T1000 (cell line): ENCODE measurements at places on chromosomes 16 and 17.

- DNase-seq: no peak
Measured at GRCh38 chr17:48868916-48869500, 23.6 kb upstream of the ATP5MC1 start.

- DNase-seq: no peak
Measured at GRCh38 chr16:11556945-11557720, 29.6 kb downstream of the LITAF start.

GRCh38 chr16:3115561-3115960 is 3.2 kb downstream of the ZNF205 start:
- no peak for DNase-seq

DNA sequence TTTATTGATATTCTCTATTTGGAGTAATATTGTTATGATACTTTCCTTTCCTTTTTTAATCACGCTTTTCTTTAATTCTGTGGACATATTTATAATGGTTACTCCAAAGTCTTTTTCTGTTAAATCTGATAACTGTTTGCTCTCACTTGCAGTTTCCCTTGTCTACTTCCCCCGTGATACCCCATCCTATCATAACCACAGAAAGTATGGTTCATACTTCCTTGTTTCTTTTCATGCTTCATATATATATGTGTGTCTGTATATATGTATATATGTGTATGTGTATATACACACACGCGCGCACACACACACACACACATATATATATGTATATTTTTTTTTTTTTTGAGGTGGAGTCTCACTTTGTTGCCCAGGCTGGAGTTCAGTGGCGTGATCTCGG is 23.5 kb downstream of the SPECC1 start:
- DNase-seq: no peak

GRCh38 chr16:79393127-79393526 is 207.4 kb downstream of the MAF start:
- no peak for DNase-seq

GRCh38 chr16:66924527-66925321 is 611 bp downstream of the RRAD start:
- DNase-seq: no peak

- no peak for DNase-seq
Measured at GRCh38 chr16:80018466-80018865, 417.9 kb upstream of the MAF start.

DNA sequence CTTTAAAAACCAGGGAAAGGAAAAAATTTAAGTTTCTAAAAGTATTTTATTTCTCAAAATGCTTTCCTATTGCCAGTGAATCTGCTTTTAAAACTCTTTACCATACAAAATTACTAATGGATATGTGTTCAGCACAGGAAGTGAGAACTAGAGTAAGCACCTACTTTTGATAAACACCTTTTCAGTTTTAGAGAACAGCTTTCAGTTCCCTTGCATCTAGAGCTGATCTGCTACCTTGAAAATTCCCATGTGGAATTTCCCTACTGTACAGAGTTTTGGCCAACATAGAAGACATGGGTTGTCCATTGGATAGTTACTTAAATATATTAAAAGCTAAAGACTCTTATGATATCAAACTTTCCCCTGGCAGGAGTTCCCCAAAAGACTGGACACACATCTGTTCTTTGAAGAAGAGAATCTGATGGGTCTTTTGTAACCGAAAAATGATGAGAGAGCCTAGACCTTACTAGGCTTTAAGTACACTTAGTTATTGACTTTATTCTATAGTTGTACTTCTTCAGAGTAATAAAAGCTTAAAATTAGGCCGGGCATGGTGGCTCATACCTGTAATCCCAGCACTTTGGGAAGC is 112.1 kb upstream of the CNTNAP4 start:
- no peak for DNase-seq

DNA sequence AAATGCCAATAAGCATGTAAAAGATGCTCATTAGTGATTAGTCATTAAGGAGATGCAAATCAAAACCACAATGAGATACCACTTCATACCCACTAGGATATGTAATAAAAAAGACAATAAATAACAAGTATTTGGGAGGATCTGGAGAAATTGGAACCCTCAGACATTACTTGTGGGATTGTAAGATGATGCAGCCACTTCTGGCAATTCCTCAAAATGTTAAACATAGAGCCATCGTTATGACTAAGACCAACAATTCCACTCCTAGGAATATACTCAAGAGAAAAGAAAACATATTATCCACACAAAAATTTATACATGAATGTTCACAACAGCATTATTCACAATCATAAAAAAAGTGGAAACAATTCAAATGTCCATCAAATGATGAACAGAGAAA is 336.2 kb upstream of the PMFBP1 start:
- DNase-seq: no peak

GRCh38 chr17:50135316-50136095 is 5.5 kb upstream of the SAMD14 start:
- no peak for DNase-seq

- no peak for DNase-seq
Measured at GRCh38 chr17:60481604-60482003, 44.4 kb downstream of the APPBP2 start.

DNA sequence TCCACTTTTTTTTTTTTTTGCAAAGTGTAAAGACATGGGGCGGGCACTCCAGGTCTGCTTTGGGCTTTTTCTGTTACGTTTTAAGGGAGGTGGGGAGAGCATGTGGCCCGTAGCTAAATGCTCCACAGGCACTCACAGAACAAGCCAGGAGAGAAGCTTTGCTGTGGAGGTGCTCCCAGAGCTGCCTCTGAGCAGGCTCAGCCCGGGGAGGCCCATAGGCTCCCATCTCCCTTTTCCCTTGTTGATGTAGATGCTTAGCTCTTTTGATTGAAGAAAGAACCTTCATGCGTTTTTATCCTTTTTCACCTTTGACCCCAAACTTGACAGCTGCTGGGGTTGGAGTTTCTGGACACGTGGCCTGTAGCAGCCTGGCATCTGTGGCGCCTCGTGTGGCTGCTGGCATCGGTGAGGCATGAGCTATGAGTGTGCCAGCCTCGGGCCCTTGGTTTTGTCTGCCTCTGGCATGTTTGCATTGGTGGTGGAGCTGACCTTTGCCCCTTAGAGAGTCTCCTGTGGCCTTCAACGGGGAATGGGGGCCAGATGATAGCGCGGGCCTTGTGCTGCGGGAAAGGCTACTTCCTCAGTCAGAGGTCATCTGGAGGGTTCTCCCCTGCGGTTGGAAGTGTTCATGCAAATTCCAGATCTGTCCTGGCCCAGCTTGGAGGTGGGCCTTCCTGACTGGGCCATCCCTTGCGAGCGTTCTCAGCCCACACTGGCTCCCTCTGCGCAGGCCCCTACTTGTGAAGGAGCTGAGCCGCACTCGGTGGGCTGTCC is 20.0 kb upstream of the IL17C start:
- no peak for DNase-seq

- no peak for DNase-seq
Measured at GRCh38 chr16:19833176-19833575, 51.5 kb downstream of the GPRC5B start.

DNA sequence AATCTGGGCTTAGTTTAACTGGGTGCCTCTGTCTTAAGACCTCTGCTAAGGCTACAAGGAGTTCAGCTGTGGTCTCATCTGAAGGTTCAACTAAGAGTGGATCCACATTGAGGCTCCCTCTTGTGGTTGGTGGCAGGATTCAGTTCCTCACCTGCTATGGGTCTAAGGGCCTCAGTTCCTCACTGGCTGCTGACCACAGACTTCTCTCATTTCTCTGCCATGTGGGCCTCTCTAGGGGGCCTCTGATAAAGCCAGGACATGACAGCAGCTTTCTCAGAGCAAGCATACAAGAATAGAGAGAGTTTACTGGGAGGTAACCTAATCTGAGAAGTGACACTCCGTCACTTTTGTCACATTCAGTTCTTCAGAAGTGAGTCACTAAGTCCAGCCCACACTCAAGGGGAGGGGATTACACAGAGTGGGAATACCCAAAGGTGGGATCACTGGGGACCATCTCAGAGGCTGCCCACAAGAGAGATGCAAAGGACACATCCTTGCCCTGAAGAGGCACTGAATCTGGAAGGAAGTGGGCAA is 19.2 kb upstream of the ABAT start:
- no peak for DNase-seq

DNA sequence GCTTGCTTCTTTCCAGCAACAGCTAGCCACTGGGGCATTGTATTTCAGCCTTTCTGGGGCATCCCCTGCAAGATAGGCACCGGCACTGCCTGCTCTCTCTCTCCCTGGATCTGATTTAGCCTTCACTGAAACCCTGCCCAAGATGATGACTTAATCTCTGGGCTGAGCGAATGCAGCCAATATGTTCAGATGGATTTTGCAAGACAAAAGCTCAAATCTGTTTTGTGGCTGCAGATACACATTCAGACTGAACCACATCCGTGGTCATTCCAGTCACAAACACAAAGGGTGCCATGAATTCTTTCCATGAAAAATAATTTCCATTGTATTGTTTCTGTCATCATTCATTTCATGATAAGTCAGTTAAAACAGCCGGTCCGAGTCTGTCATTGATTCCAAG is 24.2 kb downstream of the SOST start:
- DNase-seq: no peak

GRCh38 chr16:19518388-19518787 is 3.5 kb downstream of the GDE1 start:
- no peak for DNase-seq

DNA sequence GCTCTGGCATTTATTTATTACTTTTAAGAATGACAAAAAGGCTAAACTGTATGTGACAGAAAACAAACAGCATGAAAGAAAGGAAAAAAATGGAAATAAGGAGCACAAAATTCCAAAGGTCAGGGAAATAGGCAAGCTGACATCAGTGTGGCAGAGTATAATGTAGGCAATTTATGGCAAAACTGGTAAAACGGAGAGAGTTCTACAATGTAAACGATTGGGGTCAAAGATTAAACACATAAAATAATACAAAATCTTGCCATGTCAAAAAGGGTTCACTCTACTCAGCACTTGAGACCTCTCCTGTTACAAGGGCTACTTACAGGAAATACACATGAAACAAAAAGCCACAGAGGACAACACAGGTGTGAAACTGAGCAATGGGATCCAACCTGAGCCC is 47.0 kb upstream of the CDRT4 start:
- no peak for DNase-seq

DNA sequence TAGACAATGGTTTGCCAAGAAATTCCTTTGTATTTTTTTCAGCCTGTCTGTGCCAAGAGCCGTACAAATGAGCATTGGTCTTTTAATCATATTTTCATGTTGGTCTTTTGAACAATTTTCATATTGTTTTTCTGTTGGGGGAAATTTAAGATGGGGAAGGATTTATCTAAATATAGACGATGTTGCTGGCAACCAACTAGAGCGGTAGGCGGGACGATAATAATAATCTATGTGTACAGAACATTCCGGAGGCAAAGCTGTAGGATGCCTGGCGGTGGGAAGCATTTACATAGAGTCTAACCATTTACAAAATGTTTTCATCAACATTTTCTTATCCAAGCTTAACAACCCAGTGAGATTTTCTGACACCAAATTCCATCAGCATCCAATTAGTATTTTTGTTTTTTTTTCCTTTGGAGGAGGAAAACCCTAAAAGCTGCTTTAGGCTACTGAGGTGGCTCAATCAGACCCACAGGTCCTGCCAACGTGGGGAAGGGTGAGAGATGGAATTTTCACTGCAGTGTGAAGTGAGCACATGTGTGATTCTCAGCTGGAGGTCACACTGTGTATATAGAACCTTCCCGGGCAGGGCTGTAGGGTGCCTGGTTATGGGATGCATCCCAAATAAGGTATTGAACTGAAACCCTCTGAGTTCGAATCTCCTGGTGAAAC is 11.7 kb upstream of the SEC14L1 start:
- DNase-seq: no peak

DNA sequence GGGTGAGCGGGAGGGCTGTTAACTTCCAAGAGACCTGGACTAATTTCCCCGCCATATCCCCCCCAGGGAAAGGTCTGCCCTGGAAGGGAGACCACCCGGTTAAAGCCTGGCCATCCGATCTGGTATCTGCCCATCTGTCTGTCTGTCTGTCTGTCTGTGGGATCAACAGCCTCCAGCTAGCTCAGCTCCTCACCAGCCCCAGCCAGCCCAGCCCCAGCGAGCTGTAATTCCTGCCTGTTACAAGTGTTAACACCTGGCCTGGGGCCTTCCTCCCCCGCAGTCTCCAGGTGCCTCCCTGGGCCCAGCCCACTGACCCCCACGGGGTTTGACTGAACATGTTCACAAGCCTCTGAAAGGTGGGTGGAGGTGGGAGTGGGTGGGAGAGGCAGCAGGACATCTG is 4.0 kb downstream of the WNT3 start:
- no peak for DNase-seq

DNA sequence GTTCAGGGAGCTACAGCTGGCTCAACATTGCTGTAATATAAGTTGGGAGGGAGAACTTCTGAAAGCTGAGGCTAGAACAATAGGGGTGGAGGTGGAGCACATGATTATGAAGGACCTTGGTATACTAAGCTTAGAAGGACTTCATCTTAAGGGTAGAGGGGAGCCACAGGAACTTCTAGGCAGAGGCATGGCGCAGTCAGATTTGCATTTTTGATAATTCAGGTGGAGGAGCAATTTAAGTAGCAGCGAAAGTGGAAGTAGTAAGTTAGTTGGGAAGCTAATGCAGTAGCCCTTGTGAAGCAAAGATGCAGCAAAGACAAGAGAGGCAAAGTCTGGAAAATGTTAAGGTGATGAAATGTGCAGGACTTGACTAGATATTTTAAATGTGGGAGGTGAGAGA is 144.1 kb downstream of the SPECC1 start:
- no peak for DNase-seq

GRCh38 chr16:70674221-70675014 is 11.4 kb downstream of the MTSS2 start:
- DNase-seq: no peak

DNA sequence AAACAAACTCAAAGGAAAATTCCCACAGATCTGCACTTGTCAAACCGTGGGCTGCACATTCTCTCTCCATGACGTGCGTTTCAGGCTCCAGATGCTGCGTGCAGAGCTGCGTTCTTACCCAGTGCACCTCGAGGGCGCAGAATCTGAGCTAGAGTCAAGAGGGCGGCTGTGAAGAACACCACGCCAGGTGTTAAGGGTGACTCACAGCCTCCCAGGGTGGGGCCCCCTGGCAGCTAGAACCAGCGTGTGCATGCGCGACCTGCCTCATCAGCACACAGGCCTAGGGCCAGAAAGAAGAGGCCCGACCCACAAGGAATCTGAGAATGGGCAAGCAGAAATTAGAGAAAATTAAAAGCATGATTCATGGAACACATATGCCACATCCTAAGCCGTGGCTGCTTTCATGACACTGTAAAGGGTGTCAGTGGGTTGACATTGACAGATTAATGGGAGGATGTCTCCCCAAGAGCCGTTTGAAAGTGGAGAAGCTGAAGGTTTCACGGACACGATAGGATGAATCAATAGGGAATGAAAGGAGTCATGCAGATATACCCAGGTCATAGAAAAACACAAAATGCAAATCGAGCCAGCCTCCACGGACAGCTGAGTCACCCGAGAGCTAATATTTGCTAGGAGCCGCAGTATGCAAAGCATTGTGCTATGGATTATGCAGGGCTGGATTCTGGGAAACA is 29.0 kb downstream of the MARCHF10 start:
- DNase-seq: no peak
